Aorta (tissue), 5 donors: ENCODE measurements at places on chromosomes 6 and 20. TPM values are rescaled to one million over a fixed set of nuclear protein-coding genes. Genes with fewer than 3 reads are reported as not detected.

- H3K27me3 ChIP-seq = no peaks in the 10 kb centered on the region
- H3K4me3 ChIP-seq = no peak overlapping the region
- no peak overlapping the region for H3K27ac ChIP-seq
- peaks cover 2% of the 10 kb centered on the region for H3K36me3 ChIP-seq
- H3K4me1 ChIP-seq = no peaks in the 10 kb centered on the region
- no peak for DNase-seq
Measured at GRCh38 chr20:21133917-21134622, 8.2 kb downstream of the KIZ start.

GRCh38 chr6:160121981-160122380, 366 bp downstream of the SLC22A1 start:
- H3K36me3 ChIP-seq = no peaks in the 10 kb centered on the region
- peak; percentile 70 for DNase-seq
- H3K27me3 ChIP-seq = no peaks in the 10 kb centered on the region
- H3K4me1 ChIP-seq = no peaks in the 10 kb centered on the region
- no peak overlapping the region for H3K4me3 ChIP-seq
- no peak overlapping the region for H3K27ac ChIP-seq

DNA sequence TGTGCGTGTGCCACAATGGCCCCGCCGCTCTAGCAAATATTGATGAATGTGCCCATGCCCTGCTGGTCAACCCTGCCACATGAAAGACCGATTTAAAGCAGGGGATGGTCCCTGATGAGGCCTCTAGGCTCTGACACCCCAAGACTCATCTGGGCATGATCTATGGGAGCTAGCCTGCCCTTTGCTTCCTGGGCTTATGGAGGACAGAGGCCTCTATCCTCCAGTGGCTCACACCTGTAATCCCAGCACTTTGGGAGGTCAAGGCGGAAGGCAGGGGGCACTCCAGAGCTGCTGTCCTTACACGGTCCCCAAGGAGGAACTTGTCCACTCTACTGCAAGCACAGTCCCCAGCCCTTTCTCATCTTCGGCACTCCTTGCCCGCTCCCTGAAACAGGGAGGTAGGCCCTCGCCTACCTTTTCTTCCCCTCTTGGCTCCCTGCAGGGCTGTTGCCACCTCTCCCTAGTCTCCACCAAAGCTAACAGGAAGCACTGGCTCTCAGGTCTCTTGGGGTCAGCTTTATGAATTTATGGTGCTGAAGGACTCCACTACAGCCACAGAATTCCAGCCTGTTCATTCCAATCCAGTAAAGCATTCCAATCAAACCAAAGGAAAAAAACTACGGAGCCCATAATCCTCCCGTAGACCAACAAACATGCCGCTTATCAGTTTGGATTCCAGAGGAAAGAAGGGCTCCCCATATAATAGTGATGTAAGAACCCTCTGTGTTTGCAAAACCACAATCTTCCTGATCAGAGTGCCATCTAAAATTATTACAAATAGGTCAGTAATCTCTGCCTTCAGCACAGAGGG, 48.7 kb upstream of the FOXQ1 start:
- no peaks in the 10 kb centered on the region for H3K4me1 ChIP-seq
- no peak overlapping the region for H3K4me3 ChIP-seq
- H3K36me3 ChIP-seq = no peaks in the 10 kb centered on the region
- no peaks in the 10 kb centered on the region for H3K27me3 ChIP-seq
- no peak overlapping the region for H3K27ac ChIP-seq

DNA sequence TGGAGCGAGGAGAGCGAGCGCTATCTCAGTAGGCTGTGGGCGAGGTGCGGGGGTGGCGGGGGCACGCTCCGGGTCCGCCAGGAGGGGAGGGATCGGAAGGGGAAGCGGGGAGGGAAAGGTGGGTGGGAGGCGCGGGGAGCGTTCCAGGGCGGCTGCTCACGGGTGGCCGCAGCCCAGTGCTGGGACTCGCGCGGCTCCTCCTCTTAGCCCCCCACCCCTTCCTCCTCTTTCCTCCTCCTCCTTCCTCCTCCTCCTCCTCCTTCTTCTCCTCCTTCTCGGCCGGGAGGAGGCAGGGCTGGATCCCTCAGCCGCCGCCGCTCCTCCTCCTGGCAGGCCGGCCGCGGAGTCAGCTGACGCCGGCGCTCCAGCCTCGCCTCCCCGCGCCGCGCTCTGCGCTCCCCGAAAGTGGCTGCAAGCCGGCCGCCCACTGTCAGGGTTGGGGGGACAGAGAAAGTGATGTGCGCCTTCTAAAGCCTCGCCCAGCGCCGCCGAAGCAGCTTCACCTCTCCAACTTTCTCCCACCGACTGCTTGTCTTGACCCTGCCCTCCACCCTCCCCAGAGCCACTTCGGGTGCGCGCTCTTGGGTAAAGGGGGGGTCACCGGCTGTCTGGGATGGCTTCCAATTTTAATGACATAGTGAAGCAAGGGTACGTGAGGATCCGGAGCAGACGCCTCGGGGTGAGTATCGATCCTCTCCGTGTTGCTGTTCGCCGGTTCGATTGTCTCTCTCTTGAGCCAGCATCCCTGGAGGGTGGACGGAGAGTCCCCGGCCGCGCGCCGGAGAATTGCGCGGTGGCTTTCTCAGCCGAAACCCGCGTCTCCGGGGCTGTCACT, at the start of gene DOK5:
DOK5 (plus strand) TSS at position 260 of the 835 bp plus-strand sequence; CDS start at position 614, 354 bp downstream.
- peak; percentile 85 for DNase-seq
- H3K4me1 ChIP-seq = peaks cover 3% of the 10 kb centered on the region
- H3K27ac ChIP-seq = peak within 1 kb of the TSS; percentile 55
- H3K4me3 ChIP-seq = peak within 1 kb of the TSS; percentile 65

- H3K36me3 ChIP-seq = no peaks in the 10 kb centered on the region
- no peaks in the 10 kb centered on the region for H3K4me1 ChIP-seq
- no peak for DNase-seq
- H3K27ac ChIP-seq = no peak overlapping the region
- H3K27me3 ChIP-seq = no peaks in the 10 kb centered on the region
- no peak overlapping the region for H3K4me3 ChIP-seq
Measured at GRCh38 chr6:122207794-122208193, 191.7 kb upstream of the HSF2 start.

GRCh38 chr20:59568509-59569024, 35.8 kb upstream of the PHACTR3 start:
- DNase-seq = no peak
- H3K27me3 ChIP-seq = no peaks in the 10 kb centered on the region
- H3K4me3 ChIP-seq = no peak overlapping the region
- no peaks in the 10 kb centered on the region for H3K4me1 ChIP-seq

DNA sequence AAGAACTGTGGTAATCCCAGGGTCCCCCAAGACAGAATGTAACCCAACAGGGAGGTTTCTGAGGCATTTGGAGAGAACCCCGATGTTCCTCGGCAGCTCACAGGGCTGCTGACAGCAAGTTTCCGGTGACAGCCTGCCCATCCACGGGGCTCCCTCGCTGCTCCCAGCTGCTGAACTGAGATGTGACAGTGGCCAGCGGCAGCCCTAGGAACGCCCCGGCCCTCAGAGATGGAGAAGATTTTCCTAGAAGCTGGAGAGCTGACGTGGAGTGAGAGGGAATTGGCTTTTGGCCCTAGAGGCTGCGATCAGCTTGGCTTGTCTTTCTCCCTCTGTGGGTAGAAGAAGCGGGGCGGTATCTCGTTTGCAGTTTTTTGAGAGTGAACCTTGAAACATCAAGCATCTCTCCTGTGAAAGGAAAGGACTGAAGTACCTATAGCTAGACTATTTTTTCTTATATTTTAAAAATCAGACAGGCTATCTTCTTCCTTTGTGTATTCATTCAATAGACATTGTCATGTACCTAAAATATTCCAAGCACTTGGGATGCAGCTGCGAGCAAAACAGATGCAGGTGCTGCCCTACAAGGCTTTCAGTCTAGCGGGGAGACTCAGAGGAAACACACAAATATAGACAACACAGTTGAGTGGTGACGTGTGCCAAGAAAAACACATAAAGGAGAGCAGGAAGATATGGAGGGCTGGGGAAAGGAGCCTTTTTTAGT, 28.4 kb upstream of the NFATC2 start:
- no peak overlapping the region for H3K27ac ChIP-seq
- H3K4me3 ChIP-seq = no peak overlapping the region
- no peaks in the 10 kb centered on the region for H3K4me1 ChIP-seq
- H3K36me3 ChIP-seq = no peaks in the 10 kb centered on the region

DNA sequence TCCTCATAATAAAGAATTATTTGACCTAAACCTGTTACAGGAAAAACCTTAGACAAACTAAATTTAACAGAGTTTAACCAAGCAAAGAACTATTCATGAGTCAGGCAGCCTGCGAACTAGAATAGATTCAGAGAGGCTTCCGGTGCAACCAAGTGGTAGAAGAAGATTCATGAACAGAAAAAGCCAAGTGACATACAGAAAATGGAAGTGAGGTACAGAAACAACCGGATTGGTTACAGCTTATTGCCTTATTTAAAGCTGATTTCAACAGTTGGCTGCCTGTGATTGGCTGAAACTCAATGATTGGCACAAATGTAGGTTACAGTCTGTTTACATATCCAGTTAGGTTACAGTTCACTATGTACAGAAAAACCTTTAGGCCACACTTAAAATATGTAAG, 10.1 kb downstream of the PPP1R3G start:
- H3K4me1 ChIP-seq = no peaks in the 10 kb centered on the region
- no peaks in the 10 kb centered on the region for H3K27me3 ChIP-seq
- no peak overlapping the region for H3K4me3 ChIP-seq
- DNase-seq = no peak
- no peak overlapping the region for H3K27ac ChIP-seq

- no peak for DNase-seq
- H3K27ac ChIP-seq = no peak overlapping the region
- H3K27me3 ChIP-seq = no peaks in the 10 kb centered on the region
- no peaks in the 10 kb centered on the region for H3K36me3 ChIP-seq
- H3K4me3 ChIP-seq = no peak overlapping the region
Measured at GRCh38 chr6:147000545-147001488, 203.4 kb upstream of the STXBP5 start.

BMP5 gene
- total RNA-seq = 0.45 TPM

FOXC1 gene
- total RNA-seq = 134 TPM
